ENCODE measurements at places on chromosomes 11 and 22.

DNA sequence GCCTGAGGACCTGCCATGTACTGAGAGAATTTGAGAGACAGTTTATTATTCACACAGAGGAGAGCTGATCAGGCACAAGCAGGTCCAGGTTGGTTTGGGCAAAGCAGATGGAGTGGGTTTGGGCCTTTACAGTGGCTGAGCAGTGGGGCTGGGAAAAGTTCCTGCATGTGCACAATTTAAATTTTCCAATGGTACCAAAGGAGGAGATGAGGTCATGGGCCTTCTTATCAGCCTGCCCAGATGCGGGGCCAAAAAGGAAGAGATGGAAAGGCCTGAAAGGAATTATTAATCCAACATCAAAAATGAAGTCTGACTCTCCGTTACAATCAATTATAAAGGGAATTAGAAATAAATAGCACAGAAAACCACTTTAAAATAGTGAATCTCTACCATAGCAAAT lies 367.6 kb downstream of the TMEM135 start:
- DNase-seq = no peak

DNA sequence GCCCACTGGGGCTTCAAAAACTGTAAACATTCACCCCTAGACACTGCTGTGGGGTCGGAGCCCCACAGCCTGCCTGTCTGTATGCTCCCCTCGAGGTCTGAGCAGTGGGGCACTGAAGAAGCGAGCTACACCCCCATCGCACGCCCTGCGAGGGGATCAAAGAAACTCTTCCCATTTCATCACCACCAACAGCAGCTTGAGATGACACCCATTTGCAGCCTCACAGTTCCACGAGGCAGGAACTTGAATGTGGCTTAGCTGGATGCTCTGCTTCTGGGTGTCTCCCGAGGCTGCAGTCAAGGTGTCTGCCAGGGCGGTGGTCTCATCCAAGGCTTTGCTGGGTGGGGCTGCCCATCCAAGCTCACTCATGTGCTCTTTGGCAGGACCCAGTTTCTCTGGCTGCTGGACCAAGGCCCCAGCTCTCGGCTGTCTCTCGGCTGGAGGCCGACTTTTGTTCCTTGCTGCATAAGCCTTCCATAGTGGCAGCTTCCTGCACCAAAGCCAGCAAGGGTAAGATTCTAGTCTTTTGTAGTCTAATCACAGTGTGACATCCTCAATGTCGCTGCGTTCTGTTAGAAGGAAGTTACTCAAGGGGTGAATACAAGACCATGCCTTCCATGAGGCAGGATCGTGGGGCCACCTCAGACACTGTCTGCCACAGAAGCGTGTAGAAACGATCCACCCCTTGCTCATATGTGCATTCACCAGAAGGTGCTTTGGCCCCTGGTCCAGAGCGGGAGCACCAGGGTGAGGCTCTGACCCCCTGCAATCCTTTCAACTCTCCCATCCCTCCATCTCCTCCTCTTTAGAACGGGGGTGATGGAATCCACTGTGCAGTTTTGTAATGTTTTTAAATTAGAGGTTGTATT lies 46.2 kb upstream of the SEPTIN5 start:
- DNase-seq = no peak

DNA sequence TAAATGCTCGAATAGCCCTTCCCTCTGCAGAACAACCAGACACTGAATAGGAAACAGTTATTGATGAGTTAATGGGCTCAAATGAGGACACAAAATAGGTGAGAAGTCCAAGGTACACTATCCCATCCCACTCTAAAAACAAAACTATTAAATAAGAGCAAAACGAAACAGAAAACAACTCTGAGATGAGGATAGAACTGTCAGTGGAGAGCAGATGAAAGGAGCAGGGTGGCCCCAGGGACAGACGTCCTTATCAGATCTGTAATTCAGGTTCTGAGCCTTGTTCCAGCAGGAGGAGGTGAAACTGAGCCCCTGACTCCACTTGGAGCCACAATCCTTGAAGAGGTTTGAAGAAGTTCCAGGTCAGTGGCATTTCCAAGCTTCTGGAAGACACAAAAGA lies 8.5 kb upstream of the SNX19 start:
- DNase-seq = no peak

DNA sequence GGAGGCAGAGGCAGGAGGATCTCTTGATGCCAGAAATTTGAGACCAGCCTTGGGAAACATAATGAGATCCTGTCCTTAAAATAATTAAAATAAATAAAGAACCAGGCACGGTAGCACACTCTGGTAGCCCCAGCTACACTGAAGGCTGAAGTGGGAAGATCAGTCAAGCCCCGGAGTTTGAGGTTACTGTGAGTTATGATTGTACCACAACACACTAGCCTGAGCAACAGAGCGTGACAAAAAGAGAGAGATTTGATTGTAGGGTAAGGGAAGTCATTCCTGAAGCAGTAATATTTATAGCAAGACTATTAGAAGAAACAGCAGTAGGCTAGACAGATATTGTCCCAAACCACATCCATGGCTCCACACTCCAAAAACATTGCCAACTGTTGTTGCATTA lies 1408.4 kb upstream of the TENM4 start:
- DNase-seq = no peak

DNA sequence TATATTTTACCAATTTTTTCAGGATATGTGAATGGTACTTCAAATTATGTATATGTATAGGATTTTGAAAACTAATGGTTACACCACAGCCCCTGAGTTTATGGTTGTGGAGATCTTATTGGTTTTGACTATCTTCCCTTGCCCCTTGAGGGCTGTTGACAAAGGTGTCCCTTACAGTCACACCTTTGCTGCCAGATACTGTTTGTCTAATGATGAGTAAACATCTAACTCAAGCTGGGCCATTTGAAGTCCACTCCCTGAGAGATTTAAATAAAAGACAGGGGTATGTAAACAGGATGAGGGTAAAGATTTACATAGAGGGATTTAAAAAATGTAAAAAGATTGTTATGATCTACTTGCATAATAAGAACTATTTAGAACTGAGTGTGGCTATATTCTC lies 38.9 kb upstream of the LUZP2 start:
- DNase-seq = no peak

DNA sequence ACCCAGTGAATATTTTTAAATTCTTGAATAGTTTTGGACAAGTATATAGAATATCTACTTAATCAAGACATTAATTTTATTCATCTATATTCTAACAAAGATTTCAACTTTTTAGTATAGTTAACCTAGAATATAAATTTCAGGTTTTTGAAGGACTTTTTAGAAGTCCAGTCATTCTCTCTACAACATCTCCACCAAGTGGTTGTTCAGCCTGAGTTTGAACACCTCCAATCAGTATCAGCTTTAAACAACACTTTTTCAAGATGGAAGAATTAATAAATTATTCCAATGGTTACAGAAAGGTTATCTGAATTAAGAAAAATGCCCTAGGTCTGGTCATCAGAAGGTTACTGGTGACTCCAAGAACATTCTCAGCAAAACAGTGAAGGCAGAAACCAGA lies 31.8 kb downstream of the EIF3M start:
- no peak for DNase-seq

- DNase-seq = no peak
Observed at GRCh38 chr22:47195156-47195483, 432.7 kb downstream of the TBC1D22A start.

- DNase-seq = no peak
Observed at GRCh38 chr11:14361951-14362350, 3.0 kb upstream of the RRAS2 start.

GRCh38 chr11:134143801-134144200 lies 74.9 kb downstream of the JAM3 start:
- no peak for DNase-seq

GRCh38 chr11:67366546-67366945 lies 6.9 kb downstream of the CLCF1 start:
- DNase-seq = no peak

DNA sequence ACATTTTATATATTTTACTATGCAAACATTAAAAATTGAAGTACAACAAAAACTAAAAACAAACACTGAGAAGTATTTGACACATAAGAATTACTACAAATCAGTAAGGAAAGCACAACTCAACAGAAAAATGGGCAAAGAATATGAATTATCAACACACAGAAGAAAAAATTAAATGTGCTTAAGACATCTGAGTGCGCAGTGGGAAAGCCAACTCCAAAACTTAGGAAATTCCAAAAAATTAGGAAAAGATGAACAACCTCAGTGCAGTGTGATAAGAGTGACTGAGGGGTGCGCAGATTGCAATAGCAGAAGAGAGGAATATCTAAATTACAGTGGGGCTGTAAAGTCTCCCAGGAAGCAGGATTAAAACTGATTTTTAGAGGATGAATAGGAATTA lies 1.9 kb upstream of the TMEM41B start:
- DNase-seq = no peak

GRCh38 chr11:127023991-127024390 lies 23.4 kb upstream of the KIRREL3 start:
- no peak for DNase-seq

DNA sequence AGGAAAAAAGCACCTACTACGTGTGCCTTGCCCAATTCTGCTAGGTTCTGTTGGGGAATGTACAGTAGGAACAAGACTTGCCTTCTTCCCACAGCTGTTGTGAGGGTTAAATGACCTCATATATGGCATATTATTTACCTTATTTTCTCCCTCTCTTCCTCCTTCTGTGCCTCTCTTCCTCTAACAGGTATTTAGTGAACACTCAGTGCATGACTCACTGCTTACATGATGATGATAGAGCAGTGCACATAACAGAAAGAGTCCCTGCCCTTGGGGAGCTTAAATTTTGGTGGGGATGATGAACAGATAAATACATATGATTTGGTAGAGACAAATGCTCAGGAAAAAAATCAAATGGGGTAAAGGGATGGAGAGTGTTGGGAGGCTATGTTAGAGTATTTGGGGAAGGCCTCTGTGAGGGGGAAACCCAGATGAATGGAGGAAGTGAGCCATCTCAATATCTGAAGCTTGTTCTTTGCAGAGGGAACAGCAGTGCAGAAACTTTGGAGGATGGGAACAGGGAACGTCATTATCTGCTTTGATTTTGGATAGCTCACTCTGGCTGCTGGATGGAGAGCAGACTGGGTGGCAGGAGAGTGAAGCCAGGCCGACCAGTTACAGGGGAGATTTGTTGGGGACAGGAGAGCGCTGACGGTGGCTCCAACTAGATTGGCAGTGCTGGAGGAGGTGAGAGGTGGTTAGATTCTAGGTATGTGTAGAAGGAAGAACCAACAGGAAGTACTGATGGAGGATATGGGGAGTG lies 95.5 kb upstream of the TENM4 start:
- DNase-seq = no peak

DNA sequence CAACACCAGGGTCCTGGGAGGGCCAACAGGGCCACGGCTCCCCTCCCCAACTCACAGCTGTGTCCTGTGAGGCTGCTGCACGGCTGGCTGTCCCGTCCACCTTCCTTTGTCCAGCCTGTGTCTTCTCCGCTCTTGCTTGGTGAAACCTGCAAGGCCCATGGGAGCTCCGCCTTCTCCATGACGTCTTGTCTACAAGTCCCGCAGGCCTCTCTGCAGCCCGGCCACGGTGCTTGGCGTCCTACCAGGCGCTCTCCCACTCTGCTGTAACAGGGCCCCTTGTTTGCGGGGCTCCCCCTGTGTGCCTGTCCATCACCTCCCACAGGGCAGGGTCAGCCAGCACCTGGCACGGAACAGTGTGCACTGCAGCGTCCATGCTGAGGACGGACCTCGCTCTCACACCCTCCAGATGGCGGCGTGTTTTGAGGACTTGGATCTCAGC lies 866.8 kb downstream of the TBC1D22A start:
- DNase-seq = no peak

- no peak for DNase-seq
Observed at GRCh38 chr11:128098781-128099180, 488.6 kb downstream of the ETS1 start.

- DNase-seq = no peak
Observed at GRCh38 chr11:94782446-94782845, 14.3 kb downstream of the AMOTL1 start.

DNA sequence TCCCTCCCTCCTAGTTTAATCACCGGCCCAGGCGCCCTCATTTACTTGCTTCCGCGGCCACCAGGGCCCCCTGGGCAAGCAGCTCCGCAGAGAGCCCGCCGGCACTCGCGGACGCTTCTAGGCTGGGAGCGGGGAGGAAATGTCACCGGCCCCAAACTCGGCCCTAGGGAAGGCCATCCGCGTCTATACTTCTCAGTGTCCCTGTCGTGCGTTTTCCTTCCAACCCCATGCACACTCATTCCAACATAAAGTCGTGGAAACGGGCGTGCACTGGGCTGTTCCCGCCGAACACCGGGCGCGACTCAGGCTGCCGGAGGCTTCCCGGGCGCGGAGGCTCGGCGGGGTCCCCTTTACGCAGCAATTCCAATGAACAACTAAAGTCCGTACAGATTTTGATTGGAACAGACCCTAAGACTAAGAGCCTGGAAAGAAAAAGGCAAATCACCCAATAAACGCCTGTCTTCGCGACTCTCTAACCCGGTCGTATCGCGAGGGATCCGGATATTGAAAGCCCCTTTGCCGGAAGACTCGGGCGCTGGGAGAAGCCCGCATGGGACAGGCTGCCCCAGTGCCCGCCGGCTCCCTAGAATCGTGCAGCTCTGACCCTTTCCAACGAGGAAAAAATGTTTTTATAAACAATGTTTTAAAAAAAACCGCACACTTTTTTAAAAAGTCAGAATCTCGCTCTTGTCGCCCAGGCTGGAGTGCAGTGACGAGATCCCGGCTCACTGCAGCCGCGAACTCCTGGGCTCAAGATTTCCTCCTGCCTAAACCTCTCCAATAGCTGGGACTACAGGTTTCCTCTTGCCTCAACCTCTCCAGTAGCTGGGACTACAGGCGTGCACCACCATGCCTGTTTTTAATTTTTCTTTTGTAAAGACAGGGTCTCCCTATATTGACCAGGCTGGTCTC lies 1.3 kb upstream of the BARX2 start:
- no peak for DNase-seq

DNA sequence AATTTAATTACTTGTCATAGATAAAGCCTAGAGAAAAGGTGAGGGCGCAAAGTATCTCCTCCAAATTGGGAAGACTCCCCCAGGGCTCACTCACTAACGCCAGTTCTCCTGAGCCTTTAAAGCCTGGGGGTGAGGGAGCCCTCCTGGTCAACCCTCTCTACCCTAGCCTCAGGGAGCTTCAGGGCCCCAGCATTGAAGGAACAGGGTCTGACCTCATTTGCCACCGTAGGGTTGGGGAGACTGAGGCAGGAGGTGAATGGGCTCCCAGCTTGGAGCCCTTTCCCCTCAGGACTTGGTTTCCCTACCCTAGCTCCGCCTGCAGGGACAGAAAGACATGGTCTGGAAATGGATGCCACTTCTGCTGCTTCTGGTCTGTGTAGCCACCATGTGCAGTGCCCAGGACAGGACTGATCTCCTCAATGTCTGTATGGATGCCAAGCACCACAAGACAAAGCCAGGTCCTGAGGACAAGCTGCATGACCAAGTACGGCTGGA lies 1.7 kb downstream of the FOLR2 start:
- DNase-seq = no peak

- DNase-seq = no peak
Observed at GRCh38 chr22:25754527-25755202, 12.7 kb downstream of the MYO18B start.

GRCh38 chr11:113137713-113138529 lies 176.5 kb upstream of the TTC12 start:
- no peak for DNase-seq

- no peak for DNase-seq
Observed at GRCh38 chr11:119192111-119192510, 6.8 kb downstream of the NHERF4 start.

GRCh38 chr11:46472662-46472994 lies 81.1 kb upstream of the CHRM4 start:
- no peak for DNase-seq

- no peak for DNase-seq
Observed at GRCh38 chr11:71131861-71132260, 120.5 kb downstream of the SHANK2 start.
